Posterior vena cava (tissue), 2 donors: ENCODE measurements at places on chromosomes 4 and X.

DNA sequence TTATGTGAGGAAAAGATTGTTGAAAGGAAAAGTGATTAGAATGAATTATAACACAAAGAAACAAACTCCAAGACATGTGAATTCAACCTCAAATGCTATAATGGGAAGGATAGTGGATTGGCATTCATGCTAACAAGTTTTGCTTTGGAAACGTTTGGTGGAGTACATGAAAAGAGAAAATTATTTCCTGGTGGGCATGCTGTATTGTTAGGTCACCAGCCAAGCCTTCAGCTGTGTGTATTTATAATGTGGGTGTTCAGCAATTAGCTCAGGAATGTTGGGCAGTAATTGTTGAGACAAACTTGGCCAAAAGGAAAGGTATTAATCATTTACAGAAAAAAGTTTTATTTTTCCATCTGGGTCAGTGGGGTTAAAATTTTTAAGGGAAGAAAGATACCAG lies 198.9 kb upstream of the ARSJ start:
- no peak for DNase-seq

DNA sequence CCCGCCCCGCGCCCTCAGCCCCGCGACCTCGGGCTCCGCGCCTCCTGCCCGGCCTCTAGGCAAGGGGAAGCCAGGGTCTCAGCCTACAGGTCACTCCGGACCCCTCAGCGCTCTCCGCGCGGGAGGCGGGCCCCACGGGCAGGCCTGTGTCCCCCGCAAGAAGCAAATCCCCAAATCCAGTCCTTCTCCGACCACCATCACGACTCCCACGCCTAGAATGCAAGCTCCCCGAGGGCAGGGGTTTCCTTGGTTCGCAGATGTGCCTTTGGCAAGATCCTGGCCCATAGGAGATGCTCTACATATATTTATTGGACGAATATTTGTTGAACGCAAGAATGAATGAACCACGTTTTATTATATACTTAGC lies 260 bp upstream of the CCDC149 start:
- DNase-seq: no peak

- no peak for DNase-seq
Measured at GRCh38 chrX:44173219-44173618, 170.3 kb downstream of the EFHC2 start.

DNA sequence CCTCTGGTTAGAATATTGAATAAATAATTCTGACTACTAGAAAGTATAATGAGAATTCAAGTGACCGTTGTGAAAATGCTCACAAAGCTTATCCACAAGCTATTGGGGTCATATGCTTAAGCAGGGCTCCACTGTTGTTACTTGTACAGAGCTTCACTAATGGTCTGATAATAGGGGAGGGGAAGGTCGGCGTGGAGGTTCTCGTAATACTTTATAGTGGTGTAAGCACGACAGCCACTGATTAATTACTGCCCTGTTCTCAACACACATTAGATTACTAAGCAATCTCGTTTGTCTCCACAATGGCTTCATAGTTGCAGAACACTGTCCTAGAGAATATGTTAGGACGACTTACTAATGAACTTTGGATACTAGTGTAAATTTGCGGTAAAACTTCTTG lies 11.6 kb downstream of the UNC5C start:
- DNase-seq: no peak

GRCh38 chr4:77954690-77955089 lies 92.1 kb downstream of the MRPL1 start:
- DNase-seq: no peak

DNA sequence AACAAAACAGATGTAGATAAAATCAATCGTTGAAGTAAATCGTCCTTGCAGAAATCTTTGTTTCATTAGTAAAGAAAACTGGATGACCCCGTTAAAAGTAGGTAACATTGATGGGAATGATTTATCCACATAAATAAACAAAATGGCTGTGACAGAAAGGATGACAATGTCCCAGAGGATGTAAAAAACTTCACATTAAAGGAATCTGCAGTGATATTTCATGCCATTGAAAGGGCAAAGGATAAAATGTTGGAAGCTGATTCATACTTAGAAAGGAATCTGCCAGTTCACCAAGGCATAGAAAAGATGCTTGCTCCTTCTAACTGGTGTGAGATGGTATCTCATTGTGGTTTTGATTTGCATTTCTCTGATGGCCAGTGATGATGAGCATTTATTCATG lies 24.2 kb upstream of the EPGN start:
- DNase-seq: no peak

DNA sequence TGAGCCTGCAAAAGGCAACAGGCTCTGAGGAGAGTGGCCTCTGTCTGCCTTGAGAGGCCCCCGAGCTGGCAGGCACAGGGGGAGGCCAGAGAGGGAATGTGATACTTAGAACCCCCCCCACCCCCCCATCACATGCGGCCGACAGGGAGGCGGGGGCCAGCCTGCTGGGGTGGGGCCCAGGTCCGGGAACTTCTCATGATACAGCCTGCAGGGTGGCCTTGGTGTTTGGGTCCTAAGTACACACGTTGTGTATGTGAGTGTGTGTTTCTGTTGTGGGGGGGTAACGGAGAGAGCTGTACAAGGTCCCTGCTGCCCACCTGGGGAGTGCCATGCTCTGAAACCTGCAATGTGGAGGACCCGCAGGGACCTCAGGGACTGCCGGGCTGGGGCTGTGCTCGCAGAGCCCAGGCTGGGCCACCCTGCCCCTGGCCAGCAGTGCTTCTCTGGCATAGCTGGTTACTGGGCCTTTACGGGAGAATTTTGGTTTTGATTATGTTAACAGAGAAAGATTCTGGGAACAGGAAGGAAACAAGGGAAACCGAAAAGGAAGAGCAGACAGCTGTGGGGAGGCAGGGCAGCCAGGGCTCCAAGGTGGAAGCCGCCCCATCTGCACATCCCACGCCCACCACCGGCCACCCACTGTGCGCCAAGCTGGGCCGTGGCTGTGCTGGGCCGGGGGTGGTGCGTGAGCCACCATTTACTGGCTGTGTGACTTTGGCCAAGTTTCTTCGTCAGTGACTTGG lies 19.9 kb downstream of the SH3BP2 start:
- no peak for DNase-seq

DNA sequence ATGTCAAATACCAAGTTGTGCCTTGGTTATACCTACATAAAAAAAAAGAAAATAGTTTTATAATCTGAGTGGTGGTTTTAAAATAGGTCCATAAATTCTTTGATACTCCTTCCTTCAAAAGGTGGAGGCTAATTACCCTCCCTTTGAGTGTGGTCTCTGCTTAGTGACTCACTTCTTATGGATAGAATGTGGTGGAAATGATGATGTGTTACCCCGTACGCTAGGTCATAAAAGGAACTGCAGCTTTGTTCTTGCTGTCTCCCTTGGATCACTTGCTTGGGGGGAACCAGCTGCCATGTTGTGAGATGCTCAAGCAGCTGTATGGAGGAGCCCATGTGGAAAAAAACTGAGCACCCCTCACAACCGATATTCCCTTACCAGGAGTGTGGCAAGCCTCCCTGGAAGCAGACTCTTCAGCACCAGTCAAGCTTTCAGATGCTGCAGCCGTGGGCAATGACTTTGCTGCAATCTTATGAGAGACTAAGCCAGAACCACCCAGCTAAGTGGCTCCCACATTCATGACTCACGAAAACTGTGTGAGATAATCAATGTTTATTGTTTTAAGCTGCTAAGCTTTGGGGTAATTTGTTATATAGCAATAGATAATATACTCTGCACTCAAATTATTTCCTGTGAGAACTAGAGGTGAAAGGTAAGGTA lies 195.0 kb upstream of the GATB start:
- DNase-seq: no peak

DNA sequence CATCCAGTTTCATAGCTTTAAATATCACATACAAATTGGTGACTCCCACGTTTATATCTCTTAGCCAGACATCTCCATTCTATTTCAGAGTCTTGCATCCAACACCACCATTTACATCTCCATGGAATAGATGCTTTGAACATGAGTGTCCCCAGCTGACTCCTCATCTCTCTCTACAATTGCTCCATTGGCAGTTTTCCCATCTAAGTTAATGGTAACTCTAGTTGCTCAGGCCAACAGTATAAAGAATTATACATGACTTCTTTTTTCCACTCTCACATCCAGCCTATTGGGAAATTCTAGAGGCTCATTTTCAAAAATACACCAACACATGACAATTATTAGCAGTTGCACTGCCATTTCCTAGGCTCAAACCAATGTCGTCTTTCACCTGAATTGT lies 388.2 kb downstream of the STIM2 start:
- no peak for DNase-seq

GRCh38 chr4:81876106-81876505 lies 404.4 kb upstream of the RASGEF1B start:
- DNase-seq: no peak
